ENCODE measurements at places on chromosomes 5 and 9. TPM values are rescaled to one million over a fixed set of nuclear protein-coding genes. Genes with fewer than 3 reads are reported as not detected.

GRCh38 chr9:92706218-92706940 is 36.4 kb upstream of the IPPK start:
- DNase-seq, result no peak
- H3K27ac ChIP-seq, result no peak overlapping the region
- peaks cover 3% of the 10 kb centered on the region for H3K36me3 ChIP-seq
- no peak overlapping the region for H3K4me3 ChIP-seq
- no peaks in the 10 kb centered on the region for H3K27me3 ChIP-seq
- H3K4me1 ChIP-seq, result no peaks in the 10 kb centered on the region

- peaks cover 4% of the 10 kb centered on the region for H3K4me1 ChIP-seq
- H3K27me3 ChIP-seq, result peaks cover 28% of the 10 kb centered on the region
- no peaks in the 10 kb centered on the region for H3K36me3 ChIP-seq
- H3K4me3 ChIP-seq, result no peak overlapping the region
- no peak overlapping the region for H3K27ac ChIP-seq
Measured at GRCh38 chr5:64688965-64689364, 1.3 kb upstream of the SHISAL2B start.

GRCh38 chr9:127154003-127154389 is 31.6 kb upstream of the ANGPTL2 start:
- H3K27me3 ChIP-seq, result no peaks in the 10 kb centered on the region
- no peak overlapping the region for H3K27ac ChIP-seq
- DNase-seq, result no peak
- H3K36me3 ChIP-seq, result no peaks in the 10 kb centered on the region
- no peak overlapping the region for H3K4me3 ChIP-seq

GRCh38 chr9:92147030-92147851 is 32.0 kb upstream of the SPTLC1 start:
- H3K4me3 ChIP-seq, result no peak overlapping the region
- no peaks in the 10 kb centered on the region for H3K36me3 ChIP-seq
- peak; percentile 87 for DNase-seq
- peak overlapping the region; percentile 86 for H3K27ac ChIP-seq

DNA sequence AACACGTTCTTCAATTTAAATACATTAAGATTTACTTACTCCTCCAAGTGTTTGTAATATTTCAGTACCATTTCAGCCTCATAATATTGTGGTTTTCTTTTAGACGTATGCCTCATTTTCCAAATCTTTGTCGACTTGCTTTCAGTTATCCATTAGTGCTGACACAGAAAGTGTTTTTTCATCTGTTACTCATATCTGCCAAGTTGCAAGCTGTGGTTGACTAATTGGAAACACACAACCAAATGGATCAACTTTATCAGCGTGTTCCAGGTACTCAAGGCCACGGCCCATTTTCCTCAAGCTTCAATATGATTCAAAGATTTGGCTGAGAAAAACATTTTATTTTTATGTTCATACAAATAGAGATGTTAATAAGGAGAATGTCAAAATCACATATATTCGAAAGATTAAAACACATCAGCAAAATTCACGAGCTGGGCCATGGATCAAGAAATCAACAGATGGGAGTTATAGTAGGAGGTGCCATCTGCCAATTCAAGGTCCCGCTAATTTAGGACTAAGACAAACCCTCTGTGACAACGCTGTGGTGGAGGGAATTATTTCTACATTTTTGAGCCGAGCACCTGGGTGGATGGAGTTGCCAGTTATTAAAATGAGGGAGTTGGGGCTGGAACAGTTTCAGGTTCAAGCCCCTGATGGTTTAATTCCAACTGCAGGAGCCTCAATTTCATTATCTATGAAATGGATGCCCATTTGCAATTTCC is 27.2 kb upstream of the CCNJL start:
- H3K36me3 ChIP-seq, result no peaks in the 10 kb centered on the region
- DNase-seq, result no peak
- peaks cover 22% of the 10 kb centered on the region for H3K4me1 ChIP-seq
- H3K4me3 ChIP-seq, result no peak overlapping the region

The GPR150 gene
- total RNA-seq, result 0.35 TPM

GRCh38 chr5:159050316-159051143 is 49.2 kb downstream of the EBF1 start:
- no peaks in the 10 kb centered on the region for H3K36me3 ChIP-seq
- DNase-seq, result no peak
- H3K27ac ChIP-seq, result no peak overlapping the region
- H3K4me1 ChIP-seq, result peaks cover 5% of the 10 kb centered on the region
- no peak overlapping the region for H3K4me3 ChIP-seq
- no peaks in the 10 kb centered on the region for H3K27me3 ChIP-seq

DNA sequence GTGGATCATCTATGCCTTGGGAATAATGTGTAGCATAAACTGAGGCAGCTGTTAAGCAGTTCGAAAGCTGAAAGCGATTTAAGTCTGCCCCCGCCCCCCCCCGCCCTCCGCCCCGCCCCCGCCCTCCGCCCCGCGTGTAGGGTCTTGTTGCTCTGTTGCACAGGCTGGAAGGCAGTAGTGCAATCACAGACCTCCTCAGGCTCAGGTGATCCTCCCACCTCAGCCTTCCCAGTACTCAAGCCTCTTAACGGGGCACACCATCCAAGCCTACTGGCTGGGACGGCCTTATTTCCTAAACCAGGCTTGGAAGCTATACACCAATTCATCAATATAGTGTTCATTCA is 945 bp downstream of the ANKDD1B start:
- no peaks in the 10 kb centered on the region for H3K36me3 ChIP-seq
- DNase-seq, result no peak
- no peaks in the 10 kb centered on the region for H3K4me1 ChIP-seq
- no peaks in the 10 kb centered on the region for H3K27me3 ChIP-seq
- H3K4me3 ChIP-seq, result peak overlapping the region; percentile 70

The SPRY4 gene
- total RNA-seq, result 66.1 TPM

DNA sequence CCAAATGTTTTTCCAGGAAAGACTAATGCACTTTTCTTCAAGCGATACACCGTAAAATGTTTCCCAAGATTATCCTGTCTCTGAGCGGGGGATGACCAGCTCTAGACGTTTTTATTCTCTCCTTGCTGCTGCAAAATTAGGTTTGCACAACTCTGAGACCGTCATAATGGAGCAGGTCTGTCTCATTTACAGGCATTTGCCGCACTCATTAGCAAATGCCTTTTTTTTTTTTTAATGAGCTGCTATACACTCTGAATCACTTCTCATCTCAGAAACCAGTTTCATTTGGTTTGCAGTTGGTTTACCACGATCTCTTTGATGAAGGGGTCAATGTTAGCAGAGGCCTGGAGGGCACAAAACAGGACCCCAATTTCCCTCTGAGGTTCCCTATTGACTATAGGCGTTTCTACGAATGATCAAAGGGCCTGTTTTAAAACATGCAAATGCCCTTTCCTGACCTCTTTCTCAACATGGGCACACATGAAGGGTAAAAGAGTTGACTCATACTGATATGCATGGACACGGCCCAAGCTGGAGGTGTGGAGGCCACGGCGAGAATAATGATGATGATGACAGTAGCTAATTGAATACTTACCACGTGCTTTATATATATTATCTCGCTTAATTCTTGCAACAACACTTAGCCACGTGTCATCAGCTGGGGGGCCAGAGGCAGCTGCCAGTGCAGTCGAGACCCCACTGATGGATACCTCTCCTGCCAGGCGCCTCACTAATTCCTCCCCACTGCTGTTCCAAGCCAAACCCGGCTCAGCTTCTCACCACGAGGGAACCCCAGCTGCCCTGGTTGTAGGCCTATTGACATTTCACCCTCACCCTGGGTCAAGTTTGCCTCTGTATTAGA is 89.9 kb upstream of the PTCH1 start:
- no peak overlapping the region for H3K27ac ChIP-seq
- H3K4me1 ChIP-seq, result no peaks in the 10 kb centered on the region
- DNase-seq, result no peak
- no peaks in the 10 kb centered on the region for H3K36me3 ChIP-seq
- no peak overlapping the region for H3K4me3 ChIP-seq
- H3K27me3 ChIP-seq, result no peaks in the 10 kb centered on the region

The GBGT1 gene
- 26.2 TPM for total RNA-seq

DNA sequence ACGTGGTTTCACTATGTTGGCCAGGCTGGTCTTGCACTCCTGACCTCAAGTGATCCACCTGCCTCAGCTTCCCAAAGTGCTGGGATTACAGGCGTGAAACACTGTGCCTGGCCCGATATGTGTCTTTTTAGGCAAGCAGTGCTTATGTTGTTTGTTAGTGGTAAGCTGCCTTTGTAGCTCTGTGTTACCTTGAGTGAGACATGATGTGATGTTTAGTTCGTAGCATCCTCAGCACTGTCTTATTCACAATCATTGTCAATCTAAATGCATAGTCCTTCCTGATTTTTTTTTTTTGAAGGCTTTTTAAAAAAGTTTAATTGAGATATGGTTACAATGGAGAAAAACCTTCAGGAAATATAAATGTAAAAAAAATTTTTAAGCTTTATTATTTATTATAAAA is 45.5 kb downstream of the EXOSC2 start:
- no peak overlapping the region for H3K4me3 ChIP-seq
- DNase-seq, result no peak
- peaks cover 9% of the 10 kb centered on the region for H3K4me1 ChIP-seq
- no peak overlapping the region for H3K27ac ChIP-seq
- no peaks in the 10 kb centered on the region for H3K27me3 ChIP-seq
- no peaks in the 10 kb centered on the region for H3K36me3 ChIP-seq

GRCh38 chr9:130707225-130707976 is 13.8 kb downstream of the EXOSC2 start:
- no peak overlapping the region for H3K4me3 ChIP-seq
- no peaks in the 10 kb centered on the region for H3K4me1 ChIP-seq
- H3K27ac ChIP-seq, result no peak overlapping the region

The EDIL3 gene
- total RNA-seq, result 16.6 TPM

DNA sequence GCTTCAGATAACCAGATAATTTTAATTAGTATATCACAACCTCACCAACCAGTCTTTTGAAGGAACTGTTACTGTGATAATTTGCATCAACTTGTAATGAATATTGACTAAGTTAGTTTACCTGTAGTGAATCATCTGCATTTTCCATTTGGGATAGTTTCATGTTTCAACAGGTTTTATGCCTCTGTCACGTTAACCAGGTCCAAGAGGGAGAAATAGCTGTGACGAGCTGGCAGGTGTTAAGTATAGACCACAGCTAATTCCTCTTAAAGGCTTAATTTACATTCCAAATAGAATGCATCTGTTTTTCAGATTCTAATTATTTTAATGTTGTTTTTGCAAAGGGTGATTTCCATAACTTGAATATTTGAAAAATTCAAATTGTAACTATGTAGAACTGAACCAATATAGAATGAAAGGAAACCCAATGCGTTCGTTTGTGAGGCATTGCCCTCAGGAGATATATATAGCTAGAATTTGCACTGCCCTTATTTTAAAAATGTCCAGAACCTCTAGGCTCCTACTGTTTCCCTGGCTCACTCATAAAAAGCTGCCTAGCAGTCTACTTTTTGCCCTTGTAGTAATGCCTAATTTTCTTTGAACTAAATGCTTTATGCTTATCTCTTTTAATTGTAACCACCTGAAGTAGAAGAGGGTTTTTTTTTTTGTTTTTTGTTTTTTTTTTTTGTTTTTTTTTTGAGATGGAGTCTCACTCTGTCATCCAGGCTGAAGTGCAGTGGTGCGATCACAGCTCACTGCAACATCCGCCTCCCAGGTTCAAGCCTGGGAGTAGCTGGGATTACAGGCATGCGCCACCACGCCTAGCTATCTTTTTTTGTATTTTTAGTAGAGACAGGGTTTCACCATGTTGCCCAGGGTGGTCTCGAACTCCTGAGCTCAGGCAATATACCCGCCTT is 270.5 kb downstream of the SMARCA2 start:
- H3K27me3 ChIP-seq, result no peaks in the 10 kb centered on the region
- no peaks in the 10 kb centered on the region for H3K36me3 ChIP-seq
- H3K27ac ChIP-seq, result no peak overlapping the region
- H3K4me1 ChIP-seq, result no peaks in the 10 kb centered on the region

DNA sequence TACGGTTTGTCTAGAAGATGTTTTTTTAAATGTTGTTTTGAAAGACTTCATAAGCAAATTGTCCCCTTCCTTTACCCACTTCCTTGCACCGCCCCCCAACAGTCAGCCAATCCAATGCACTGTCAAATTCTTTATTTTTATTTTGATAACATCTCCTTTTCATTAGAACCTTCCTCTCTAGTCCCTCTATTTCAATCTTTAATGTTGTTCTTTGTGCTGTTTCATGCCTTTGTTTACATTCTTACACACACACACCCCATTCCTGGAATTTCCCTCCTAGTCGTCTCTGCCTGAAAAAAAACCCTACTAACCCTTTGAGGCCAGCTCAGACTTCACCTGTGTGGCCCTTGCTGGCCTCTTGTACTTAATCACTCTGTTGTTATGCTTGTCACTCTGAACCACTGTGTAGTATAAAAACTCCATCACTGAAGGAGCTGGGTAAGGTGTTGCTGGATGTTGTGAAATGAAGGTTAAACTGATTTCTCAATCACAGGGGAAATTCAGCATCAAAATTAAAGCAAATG is 133.4 kb downstream of the UGCG start:
- no peak overlapping the region for H3K4me3 ChIP-seq
- no peak overlapping the region for H3K27ac ChIP-seq
- H3K4me1 ChIP-seq, result no peaks in the 10 kb centered on the region
- no peak for DNase-seq

The DND1 gene
- total RNA-seq, result 0.50 TPM

The TMEM232 gene
- total RNA-seq, result 4.4 TPM

DNA sequence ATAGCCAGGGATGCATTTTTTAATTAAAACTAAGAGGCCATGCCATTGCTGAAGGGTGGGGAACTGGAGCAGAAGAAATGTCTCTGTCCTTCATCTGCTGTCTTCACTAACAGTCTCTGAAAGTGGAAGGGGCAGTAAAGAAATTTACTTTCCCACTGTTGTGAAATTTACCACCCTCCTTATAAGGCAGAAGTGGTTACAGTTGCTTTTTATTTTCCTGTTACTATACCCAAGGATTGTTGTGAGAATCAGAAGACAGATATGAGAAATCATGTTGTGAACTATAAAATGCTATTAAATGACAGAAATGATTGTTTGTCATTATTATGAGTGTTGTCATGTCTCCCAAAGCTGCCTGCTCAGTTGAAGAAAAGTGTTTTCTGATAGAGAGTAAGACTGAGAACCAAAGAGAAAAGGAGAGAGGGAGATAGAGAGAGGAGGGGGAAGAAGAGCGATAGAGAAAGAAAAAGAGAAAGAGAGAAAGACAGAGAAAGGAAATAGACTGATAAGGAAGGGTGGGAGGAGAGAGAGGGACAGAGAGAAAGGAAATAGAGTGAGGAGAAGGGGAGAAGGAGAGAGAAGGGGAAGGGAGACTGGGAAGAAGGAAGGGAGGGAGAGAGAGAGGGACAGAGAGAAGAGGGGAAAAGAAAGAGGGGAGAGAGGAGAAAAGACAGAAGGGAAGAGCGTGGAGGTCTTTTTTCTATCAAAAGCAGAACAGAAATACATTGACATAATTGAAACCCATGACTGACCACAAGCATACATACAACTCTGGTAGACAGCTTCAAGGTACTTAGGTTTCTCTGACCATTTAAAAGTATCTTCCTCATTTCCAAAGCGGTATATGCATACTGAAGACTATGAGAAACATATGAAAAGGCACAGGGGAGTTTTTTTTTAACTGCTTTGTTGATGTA is 22.5 kb downstream of the SEC61B start:
- H3K4me1 ChIP-seq, result peaks cover 7% of the 10 kb centered on the region
- H3K4me3 ChIP-seq, result no peak overlapping the region
- no peaks in the 10 kb centered on the region for H3K27me3 ChIP-seq
- no peak for DNase-seq

- no peaks in the 10 kb centered on the region for H3K36me3 ChIP-seq
- DNase-seq, result no peak
- H3K4me1 ChIP-seq, result no peaks in the 10 kb centered on the region
- H3K4me3 ChIP-seq, result no peak overlapping the region
Measured at GRCh38 chr5:106417163-106417562, 1253.6 kb downstream of the EFNA5 start.

GRCh38 chr5:113232221-113232620 is 202.6 kb downstream of the TSSK1B start:
- no peak overlapping the region for H3K27ac ChIP-seq
- H3K4me1 ChIP-seq, result peaks cover 15% of the 10 kb centered on the region
- no peak overlapping the region for H3K4me3 ChIP-seq
- no peaks in the 10 kb centered on the region for H3K36me3 ChIP-seq

Measured in adrenal gland (tissue), 19 donors.